M059J (cell line): ENCODE measurements at places on chromosomes 3 and 15. TPM values are rescaled to one million over a fixed set of nuclear protein-coding genes. Genes with fewer than 3 reads are reported as not detected.

Gene ZNF662
- total RNA-seq: 0.20 and 1.4 TPM in 2 replicates

Gene KCNMB2
- 7.9 and 10.4 TPM in 2 replicates for total RNA-seq

Gene C3orf33
- 1.5 and 1.7 TPM in 2 replicates for total RNA-seq

- no peak for DNase-seq
Measured at GRCh38 chr15:73629798-73630429, 3.3 kb downstream of the NPTN start.

GRCh38 chr3:30655187-30655812 lies 48.9 kb downstream of the TGFBR2 start:
- DNase-seq: peak; percentile 70

DNA sequence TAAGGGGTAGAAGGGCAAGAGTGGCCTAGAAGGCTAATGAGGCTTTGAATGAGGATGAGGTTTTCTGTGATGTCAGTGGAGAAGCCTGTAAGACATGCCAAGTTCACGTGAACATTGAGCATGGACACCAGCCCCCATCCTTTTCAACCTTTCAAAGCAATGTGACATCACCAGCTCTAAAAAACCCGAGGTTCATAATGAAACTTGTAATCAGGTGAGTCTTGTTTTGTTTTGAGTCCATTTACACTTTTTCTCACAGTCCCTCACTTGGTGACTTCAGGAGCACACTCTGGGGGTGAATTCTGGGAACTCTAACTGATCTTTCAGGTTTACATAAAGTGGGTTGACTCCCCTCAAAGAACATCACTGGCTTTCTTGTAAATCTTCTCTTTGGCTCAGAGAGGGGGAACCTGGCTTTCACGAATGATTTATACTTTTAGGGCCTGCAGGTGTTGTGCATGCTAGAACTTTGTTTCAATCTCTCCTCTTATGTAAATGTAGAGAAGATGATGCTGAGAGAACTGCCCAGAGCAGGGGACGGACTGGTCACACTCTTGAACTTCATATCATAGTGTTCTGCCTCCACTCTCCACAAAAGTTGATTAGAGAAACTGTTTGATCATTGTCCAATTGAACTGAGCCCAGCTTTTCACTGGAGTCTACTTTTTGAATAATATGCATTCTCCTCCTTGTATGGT lies 224.7 kb upstream of the SATB1 start:
- DNase-seq: no peak

DNA sequence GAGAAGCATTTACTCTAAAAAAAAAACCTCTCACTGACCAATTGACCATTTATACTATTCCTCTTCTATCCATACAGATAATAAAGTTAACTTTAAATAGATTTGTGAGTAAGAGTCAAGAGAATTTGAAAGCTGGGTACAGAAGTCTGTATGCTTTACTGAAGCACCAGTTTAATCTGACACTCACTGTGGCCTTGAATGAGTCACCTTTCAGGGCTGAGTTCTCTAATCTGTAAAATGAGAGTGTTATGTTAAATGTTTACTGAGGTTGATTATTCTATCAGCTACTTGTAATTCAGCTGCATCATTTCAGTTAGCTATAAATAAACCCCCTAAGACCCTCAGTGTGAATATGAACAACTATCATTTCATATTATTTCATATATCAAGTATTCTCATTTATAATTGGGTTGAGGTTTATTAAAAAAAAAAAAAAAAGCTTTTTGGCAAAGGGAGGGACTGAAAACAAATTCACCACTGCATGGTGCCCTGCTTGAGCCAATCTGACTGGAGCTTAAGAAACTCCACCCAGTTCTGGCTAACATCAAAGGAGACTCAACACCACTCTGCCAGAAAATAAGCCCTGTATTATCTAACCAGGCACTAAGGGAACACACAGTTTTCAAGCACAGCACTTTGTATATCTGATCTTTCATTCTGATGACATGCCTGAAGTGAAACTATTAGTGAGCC lies 2.8 kb downstream of the MAP4 start:
- peak; percentile 78 for DNase-seq

DNA sequence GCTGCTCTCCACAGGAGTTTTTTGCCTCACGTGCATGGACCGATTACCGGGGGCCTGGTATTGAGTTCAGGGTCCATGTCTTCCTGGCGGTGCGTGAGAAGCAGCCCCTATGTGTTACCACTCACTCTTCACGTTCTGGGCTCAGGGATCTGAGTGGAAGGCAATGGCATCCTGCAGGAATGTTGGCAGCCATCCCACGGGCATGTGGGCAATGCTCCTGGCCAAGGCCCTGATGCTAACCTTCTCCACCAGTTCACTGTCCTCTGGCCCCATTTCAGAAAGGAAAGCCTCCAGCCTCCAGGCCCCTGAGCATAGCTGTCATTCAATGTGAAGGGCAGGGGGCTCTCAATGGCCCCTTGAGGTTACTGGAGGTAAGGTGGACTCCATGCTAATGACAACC lies 43.0 kb upstream of the KY start:
- DNase-seq: peak; percentile 69

- no peak for DNase-seq
Measured at GRCh38 chr3:98734306-98734705, 28.8 kb upstream of the ST3GAL6 start.

DNA sequence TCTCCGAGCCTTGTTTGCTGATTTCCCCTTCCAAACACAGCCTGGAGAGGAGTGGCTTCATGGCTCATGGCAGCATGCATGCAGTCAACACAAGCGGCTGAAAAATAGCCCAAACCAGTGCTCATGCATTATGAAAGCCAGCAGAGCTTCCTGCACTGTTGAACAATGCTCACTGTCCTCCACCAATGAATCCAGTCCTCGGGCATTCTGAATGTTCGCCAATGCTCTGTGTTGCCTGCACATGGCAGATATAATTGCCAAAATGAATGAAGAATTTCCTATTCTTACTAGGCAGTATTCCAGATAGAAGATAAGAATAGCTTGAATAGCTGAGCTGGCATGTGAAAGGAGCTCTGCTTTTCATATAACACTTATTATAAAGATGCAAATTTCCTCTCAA lies 252.7 kb downstream of the ROBO1 start:
- peak; percentile 30 for DNase-seq
